ENCODE measurements at places on chromosomes 11 and 22.

DNA sequence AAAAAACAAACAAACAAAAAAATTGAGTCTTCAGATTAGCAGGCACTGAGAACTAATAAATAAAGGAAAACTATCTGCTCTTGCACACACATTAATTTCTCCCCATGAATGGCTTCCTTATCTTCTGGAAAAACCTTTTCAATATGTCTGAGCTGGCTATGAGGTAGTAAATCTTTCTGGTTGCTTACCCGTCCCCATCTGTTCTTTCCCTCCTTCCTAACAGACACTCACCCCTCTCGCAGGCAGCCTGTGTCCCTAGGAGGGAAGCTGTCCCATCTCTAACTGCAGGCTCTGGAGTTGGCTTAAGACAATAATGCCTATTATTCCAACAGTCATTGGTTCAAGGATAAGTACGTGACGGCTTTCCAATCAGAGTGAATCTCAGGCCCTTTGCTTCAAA lies 8.2 kb upstream of the SCUBE2 start:
- no peak for DNase-seq

DNA sequence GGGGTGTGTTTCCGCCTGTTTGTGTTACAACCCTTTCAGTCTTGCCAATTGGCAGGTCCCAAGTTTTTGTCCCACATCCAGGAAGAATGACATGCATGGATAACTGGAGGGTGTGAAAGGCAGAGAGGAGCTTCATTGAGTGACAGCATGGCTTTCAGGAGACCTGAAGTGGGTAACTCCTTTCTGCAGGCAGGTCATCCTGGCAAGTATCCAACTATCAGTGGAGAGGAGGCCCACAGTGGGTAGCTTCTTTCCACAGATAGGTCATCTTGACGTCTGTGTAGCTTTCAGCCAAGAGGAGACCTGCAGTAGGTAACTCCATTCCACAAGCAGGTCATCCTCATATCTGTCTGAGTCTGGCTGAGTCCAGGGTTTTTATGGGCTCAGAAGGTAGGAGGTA lies 1268.8 kb upstream of the CNTN5 start:
- no peak for DNase-seq

- DNase-seq = no peak
Measured at GRCh38 chr11:114252767-114253166, 43.4 kb upstream of the NNMT start.

DNA sequence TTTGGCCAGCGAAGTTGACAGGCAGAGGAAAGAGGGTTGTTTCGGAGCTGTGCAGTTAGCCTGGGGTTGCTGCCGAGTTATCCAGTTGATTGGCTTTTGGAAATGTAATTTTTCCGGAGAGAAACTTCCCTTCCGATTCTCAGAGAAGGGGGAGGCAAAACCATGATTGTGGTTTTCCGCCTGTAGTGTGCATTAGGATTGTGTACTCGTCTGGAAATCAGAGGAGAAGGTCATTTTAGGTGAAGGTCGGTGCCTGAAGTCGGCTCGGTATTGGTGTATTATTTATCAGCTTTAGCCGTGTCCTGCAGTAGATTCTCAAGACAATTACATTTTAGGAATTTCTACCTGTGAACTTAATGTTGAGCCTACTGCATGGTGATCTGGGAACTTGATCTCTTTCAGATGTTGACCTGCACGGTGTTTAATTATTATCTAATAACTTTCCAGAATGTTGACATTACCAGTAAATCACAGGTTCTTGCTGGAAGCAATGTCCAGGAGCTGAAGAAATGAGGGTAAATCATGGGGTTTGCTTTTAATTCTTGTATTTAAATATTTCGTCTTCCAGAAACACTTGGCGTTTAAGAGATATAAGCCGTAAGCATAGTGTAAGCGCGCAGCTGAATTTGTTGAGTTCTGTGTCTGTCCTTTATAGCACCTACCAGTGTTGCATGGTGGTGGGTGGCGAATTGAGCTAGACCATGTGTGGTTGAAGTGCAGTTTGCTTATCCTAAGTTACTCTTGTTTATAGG lies 1.3 kb downstream of the ARHGEF12 start:
- no peak for DNase-seq

DNA sequence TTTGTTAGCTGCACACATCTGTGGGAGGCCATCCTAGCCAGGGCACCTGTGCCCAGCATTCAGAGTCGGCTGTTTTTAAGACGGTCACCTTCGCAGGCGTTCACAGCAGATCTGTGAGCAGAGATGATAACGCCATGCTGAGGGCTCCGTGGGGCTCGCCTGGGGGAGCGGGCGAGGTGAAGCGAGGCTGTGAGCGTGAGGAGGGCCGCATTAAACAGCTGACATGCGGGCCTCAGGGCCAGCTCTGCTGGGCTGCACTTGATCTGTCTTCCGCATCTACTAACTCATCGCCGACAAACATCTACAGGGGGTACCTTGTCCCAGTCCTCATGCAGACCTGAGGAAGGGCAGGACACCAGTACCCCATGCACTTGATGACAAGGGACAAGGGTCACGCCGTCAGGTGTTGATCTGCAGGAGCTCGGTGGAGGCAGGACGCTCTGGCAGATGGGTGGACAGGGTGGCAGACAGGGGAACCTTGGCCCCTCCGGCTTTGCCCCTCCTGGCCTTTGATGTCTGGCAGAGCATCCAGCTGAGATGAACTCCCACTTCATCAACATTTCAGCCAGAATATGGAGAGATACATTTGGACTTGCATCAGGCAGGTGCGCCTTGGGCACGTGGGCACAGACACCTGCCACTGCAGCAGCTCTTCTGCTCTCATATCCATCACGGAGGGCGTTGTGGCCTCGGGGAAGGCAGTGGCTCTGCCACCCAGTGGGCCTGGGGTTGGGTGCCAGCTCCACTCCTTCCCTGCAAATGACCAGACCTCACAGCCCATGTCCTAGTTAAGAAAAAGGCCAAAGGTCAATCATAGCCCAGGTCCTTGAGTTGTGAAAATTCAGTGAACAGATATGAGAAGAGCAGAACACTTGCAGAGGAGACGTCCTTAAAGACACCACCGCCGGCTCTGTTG lies 822.9 kb downstream of the BRD1 start:
- no peak for DNase-seq

DNA sequence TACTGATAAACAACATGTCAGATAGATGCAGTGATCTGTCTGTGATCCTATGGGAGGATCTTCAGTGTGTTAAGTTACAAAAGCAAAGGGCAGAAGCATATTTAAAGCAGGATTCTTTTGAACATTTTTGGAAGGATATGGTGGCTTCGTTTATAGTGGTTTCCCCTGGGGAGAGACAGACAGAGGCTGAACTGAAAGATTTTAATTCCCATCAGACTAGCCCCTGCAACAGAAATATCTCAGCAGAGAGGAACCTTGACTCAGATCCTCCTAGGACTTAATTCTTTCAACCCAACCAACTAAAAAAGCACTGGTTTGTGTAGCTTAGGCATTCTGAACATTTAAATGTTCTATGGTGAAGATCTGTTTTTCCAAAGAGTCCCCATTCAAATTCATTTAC lies 5.7 kb downstream of the CLTCL1 start:
- no peak for DNase-seq

GRCh38 chr22:36816636-36817524 lies at the start of gene PVALB:
TSS of gene PVALB (minus strand) at chr22:36817035. CDS start at chr22:36817005, 30 bp downstream.
- DNase-seq = no peak

- DNase-seq = no peak
Measured at GRCh38 chr11:90585491-90585890, 362.6 kb upstream of the CHORDC1 start.

DNA sequence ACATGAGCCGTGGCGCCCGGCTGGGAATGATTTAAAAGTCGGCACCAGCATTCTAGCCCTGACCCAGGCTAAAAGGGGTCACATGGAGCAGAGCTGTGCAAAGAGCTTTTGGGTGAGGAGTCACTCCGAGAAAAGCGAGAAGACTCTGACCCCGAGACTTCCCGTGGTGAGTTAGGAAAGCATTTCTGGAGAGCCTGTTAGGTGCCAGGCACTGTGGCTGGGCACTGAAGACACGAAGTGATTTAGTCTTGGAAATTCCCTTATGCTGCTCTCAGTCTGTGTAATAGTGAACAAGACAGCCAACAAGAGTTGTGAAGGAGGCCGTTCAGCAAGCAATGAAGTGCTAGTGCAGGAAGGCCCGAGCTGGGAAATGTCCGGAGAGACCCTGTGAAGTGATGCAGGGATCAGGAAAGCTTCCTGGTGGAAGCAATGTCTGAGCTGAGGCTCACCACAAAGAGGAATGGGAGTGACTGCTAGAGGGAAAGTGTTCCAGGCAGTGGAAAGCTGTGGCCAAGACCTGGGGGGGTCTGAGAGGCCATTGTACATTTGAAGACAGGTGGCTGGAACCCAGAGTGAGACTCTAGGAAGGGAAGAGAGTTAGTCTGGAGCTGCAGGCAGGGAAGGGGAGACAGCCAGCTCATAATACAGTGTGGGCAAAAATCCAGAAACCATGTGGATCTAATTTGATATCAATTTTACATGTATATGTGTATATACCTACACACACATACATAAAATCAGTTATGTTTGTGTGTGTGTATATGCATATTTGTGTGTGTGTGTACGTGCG lies 31.6 kb downstream of the MARK2 start:
- DNase-seq = no peak

DNA sequence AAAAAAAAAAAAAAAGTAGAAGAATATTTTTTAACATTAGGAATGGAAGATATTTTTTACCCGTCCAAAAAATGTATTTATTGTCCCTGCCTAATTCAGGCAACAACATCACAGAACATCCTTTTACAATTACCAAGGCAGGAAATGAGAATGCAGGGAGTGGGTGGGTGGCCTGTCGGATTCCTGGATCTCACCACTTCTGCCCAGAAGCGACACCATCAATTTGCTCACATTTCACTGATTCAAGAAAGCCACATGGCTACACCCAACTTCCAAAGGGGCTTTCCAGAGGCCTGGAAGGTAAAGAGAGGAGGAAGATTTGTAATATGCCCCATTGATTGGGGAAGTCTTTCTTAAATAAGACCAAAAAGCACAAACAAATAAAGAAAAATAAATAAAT lies 93.8 kb upstream of the CLPB start:
- no peak for DNase-seq

GRCh38 chr11:95764267-95764898 lies 25.2 kb downstream of the FAM76B start:
- no peak for DNase-seq

GRCh38 chr11:70429724-70430521 lies 31.6 kb downstream of the CTTN start:
- DNase-seq = no peak

DNA sequence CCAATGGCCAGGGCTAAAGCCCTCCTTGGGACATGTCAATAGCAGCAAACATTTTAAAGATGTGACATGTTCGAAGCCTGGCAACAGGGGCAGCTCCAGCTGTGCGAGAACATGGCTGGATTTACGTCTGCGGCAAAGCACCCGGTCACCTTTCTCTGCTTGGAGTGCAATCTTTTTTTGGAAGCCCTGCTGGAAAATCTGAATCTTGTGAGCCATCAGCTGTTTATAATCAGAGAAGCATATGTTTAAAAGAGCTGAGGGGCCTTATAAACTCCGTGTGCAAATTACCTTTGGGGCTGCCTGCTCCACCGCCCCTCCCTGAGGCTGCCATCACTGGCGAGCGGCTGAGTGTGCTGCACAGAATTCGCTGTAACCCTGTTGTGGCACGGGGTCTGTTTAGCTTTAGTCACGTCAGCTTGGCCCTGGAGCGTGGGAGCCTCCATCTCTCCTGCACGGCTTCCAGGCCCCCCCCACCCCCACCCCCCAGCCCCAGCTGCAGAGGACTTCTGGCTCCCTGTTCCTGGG lies 9.0 kb upstream of the KCNQ1OT1 start:
- DNase-seq = no peak

GRCh38 chr22:30175690-30176288 lies 70.8 kb downstream of the LIF start:
- no peak for DNase-seq

- no peak for DNase-seq
Measured at GRCh38 chr11:69918231-69918937, 99.2 kb upstream of the FGF3 start.

GRCh38 chr22:42173183-42173926 lies 42.7 kb upstream of the CYP2D6 start:
- DNase-seq = no peak

All from activated naive CD8-positive, alpha-beta T cell treated with anti-CD3 and anti-CD28 coated beads, Interleukin-2, amount 50 U/mL, for 24 hours (primary cell).